Occipital lobe (tissue), 3 donors: ENCODE measurements at places on chromosomes 2 and 18. TPM values are rescaled to one million over a fixed set of nuclear protein-coding genes. Genes with fewer than 3 reads are reported as not detected.

GRCh38 chr2:213980883-213981282 is 430.0 kb upstream of the VWC2L start:
- DNase-seq, result no peak

- no peak for DNase-seq
These were observed 34.3 kb downstream of the DOK6 start for GRCh38 chr18:69435000-69435399.

DNA sequence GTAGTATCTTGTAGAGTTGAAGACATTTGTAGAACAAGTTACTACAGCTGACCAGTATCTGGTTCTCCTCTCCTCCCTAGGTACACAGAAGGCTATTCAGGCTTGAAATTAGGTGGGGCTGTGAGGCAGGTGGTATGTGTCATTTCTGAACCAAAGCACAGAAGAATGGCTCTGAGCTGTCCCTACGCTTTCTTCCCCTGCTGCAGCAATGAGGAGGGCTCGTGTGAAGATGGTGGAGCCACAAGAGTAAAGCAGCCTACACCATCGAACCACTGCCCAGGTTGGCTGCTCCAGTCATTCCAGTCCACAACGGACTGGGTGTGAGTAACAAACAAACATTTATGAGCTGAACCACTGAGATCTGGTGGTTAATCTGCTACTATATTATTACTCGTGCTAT is 148.9 kb downstream of the DTNB start:
- no peak for DNase-seq

DNA sequence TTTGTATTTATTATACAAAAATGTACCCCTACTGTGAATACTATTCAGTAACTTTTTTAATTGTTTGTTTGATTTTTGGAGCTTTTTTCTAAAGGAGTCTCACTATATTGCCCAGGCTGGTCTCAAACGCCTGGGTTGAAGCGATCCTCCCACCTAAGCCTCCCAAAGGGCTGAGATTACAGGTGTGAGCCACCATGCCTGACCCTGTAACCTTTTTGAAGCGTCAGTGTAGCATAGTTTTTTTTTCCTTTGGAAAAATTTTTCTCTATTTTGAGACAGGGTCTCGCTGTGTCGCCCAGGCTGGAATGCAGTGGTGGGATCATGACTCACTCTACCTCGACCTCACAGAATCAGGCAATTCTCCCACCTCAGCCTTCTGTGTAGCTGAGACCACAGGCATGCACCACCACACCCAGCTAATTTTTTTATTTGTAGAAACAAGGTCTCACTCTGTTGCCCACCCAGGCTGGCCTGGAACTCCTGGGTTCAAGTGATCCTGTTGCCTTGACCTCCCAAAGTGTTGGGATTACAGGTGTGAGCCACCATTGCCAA is 2.0 kb downstream of the GMCL1 start:
- no peak for DNase-seq

DNA sequence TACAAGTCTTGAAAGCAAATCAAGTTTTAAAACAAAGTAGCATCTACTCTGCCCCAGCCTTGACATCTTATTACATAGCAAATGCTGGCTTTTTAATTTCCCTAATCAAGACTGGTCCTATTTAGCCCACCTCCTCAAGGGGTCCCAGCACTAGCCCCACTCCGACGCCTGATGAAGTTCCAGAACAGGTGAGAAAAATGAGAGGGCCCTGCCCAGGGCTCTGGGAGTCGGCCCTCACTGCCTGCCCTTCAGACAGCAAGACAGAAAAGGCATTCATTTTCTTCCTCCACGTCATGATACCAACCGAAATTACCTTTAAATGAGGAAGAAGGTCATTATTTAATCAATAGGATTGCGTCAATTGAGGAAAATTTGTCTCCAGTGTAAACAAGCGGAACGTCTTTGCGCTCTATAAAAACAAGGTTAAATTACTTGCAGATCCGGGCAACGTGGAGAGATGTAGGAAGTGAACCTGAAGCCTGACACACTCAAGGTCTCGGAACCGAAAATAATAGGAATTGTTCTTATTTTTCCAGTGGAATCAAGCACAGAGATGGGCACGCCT is 170.6 kb upstream of the PKDCC start:
- DNase-seq, result no peak

TMEM247 gene
- not detected for total RNA-seq

UGT1A3 gene
- total RNA-seq, result not detected

SCN9A gene
- 121 TPM for total RNA-seq

MYO3B gene
- 0.16 TPM for total RNA-seq
